ENCODE measurements at places on chromosomes 12 and 14.

GRCh38 chr12:11895421-11896078, 175.2 kb upstream of the BCL2L14 start:
- no peak for DNase-seq

DNA sequence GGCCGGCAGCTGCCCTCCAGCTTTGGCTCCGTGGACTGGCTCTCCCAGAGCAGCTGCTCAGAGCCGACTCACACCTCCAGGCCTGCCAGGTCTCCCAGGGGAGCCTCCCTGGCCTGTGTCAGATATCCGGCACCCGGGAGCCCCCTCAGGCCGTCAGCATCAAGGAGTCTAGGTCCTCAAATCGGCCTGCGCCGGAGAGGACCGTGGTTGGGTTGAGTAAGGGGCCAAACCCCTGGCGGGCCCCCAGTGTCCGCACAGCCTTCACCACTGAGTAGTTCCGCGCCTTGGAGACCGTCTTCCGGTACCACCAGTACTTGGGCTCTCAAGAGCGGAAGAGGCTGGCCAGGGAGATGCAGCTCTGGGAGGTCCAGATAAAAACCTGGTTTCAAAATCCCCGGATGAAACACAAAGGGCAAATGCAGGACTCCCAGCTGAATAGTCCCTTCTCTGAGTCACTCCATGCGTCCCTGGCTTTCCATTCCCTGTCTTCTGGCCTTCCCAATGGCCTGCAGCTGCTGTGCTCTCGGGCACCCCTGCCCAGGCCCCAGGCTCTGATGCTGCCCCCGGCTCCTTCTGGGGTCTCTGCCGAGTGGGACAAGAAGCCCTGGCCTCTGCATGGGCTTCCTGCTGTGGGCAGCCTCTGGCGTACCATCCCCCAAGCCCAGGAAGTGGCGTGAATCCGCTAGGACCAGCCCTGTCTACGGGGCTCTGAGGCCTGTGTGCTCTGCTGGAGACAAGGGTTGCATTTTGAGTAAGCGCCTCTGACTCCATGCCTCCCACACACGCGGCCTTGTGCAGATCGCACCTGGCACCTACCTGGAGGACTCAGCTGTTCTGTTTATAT, 245.1 kb upstream of the ATXN7L3B start:
- DNase-seq = no peak

GRCh38 chr14:92923744-92924103, 774 bp downstream of the CHGA start:
- DNase-seq = no peak

DNA sequence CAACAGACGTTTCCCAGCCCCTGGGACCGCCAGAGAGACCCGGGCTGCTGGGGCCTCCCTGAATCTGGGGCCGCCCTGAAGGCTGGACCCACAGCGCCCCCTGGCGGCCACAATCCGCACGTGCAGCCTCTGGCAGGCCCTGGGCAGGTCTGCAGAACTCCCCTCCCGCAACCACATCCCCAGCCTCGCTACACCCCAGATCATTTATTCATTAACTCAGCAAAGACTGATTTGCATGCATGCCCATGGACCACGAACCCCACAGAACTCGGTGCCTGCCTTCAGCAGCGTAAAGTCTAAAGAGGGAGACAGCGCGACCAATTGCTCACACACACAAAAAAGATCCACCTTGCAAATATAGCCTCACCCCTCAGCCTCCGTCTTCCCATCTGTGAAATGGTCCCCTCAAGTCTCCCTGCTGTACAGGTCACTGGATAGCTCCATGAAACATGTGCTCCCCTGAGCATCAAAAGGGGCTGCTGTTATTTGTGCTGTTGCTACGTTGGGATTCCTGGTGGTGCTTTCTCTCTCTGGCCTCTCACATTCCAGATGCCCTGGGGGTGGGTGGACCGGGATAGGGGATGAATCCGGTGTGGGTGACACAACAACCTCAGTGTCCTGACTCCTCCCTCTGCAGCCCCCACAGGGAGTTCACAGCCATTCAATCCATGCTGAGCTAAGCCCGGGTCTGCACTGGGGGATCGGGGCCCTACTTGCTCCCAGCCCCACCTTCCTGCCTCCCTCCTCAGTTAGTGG, 96.4 kb downstream of the SCARB1 start:
- DNase-seq = peak; percentile 83

DNA sequence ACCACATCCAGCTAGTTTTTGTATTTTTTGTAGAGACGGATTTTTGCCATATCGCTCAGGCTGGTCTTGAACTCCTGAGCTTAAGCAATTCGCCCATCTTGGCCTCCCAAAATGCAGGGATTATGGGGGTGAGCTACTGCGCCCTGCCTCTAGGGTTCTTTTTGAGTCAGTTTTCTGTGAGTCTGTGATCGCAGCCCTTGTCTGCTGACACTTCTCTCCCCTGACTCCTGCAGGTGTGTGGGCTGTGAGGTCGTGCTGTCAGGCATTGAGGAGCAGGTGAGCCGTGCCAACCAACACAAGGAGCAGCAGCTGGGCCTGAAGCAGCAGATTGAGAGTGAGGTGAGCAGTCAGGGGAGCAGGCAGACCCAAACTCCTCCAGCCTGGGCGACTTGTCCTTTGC, 6.3 kb downstream of the COPS7A start:
- DNase-seq = no peak

DNA sequence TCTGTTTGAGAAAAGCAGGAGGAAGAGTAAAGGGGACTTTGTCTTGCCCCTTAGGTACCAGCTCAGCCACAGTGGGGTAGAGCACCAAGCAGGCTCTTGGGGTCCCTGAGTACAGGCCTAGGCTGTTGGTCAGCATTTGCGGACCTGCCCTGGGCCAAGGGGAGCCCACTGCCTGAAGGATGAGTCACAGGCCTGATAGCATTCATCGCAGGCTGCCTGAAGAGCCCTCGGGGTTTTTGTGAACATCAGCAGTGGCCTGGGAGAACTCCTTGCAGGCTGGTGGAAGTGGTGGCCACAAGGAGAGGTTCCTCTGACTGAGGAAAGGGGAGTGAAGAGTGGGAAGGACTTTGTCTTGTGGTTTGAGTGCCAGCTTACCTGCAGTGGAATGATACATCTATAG, 25.0 kb upstream of the P2RX7 start:
- no peak for DNase-seq

GRCh38 chr12:45010059-45010458, 40.8 kb downstream of the DBX2 start:
- no peak for DNase-seq

DNA sequence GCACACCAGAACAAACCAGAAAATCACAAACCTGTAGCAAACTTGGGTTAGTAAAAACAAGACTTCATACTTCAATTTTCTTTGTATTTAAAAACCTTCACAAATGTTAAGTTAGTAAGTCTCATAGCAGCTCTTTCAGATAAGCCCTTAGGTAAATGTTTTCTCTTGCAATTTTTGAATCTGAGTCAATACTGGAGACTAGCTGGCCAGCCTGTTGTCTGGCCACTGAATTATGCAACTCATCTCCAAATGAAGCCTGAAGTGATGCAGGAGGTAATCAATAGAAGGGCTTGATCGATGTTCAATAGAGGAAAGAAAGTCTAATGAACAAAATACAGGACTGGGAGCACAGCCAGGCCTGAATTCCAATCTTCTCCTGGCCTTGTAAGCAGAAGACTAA, 465.2 kb downstream of the LRIG3 start:
- no peak for DNase-seq

- DNase-seq = no peak
These were observed 13.0 kb upstream of the MFAP5 start for GRCh38 chr12:8675591-8676036.

Data from urothelium cell line (cell line).